ENCODE measurements at places on chromosomes 16 and 17.

- DNase-seq, result no peak
These were observed 67.1 kb upstream of the CDH5 start for GRCh38 chr16:66299349-66299748.

DNA sequence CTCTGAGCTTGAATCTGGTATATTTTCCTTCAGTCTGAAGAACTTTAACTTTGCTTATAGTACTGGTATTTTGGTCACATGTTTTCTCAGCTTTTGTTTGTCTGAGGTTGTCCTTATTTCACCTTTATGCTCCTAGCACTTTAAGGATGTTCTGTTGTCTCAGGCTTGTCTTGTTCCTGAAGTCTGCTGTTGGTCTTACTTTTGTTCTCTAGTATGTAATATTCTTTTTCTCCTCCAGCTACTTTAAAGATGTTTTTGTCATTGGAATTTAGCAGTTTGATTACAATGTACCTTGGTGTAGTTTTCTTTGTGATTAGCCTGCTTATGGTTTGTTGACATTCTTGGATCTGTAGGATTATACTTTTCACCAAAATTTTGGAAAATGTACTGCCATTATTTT, 23.6 kb downstream of the RPTOR start:
- no peak for DNase-seq

DNA sequence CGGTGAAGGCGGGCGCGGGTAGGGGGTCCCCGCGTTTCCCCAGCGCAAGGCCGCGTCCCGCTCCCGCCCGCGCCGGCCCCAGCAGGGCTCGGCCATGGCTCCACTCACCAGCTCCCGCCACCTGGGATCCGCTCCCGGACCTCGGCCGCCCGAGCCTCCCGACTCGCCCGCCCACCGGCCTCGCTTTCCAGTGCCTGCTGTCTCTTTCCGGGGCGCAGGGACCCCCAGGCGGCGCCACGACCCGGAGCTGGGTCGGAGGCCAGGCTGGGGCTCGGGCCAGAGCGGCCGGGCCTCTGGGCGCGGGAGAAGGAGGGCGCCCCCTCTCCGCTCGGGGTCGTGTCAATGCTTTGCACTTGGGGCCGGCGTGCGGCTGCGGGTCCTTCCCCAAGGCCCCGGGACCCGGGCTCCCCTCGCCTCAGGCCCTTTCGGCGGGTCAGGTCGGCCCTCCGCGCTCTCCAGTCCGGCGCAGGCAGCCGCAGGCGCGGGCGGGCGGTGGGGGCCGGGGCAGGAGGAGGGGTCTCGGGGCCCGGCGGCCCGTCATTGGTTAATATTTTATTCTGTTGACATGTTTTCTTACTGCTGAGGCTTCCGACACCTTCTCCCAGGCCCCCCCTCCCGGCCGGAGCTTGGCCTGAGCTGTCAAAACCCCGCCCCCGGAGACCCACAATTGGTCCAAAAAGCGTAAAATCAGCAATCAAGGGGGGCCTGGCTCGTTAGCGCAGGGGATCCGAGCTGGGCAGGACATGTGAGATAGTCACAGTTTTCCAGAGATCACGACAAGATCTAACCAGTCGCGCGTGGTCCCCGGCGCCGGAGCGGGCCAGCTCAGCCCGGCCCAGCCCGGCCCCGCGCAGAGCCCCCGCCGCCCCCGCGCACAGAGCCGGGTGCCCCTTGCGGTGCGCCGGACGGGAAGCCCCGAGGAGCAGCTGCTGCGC, at the start of gene TBX2:
Gene TBX2 (plus strand): TSS at position 713 of the 935 bp plus-strand sequence. CDS start 334 bp downstream, outside the sequence.
- DNase-seq, result no peak

DNA sequence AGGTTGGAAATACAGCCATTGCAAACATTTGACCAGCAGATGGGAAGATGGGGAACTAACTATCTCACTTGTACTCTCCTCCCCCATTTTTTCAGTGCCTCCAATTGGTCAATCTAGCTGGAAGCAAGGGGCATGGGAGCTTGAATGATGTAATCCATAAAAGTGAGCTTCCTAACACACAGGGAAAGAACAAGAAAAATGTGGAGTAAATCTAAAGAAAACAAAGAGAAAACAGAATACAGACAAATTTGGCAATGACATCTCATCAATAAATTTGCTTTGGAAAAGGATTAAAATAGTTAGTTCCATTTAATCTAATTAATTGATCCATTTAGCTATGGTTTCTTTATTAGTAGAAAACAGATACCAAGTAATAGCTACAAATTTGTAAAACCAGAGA, 592.6 kb upstream of the SOX9 start:
- DNase-seq, result no peak

DNA sequence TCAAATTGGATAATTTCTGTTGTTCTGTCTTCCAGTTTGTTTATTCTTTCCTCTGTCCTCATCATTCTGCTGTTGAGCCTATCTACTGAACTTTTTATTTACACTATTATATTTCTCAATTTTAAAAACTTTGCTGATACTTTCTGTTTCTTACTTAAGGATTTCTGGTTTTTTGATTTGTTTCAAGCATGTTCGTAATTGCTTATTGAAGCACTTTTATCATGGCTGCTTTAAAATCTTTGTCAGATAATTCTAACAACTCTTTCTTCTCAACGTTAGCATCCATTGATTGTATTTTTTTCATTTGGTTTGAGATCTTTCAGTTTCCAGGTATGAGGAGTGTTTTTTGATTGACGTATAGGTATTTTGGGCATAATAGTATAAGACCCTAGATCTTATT, 116.9 kb downstream of the PHKB start:
- no peak for DNase-seq

- no peak for DNase-seq
These were observed 57.7 kb upstream of the NLK start for GRCh38 chr17:27984816-27985215.

- DNase-seq, result no peak
These were observed 13.9 kb downstream of the ERN2 start for GRCh38 chr16:23699100-23699499.
